ENCODE measurements at places on chromosomes 12 and 14.

DNA sequence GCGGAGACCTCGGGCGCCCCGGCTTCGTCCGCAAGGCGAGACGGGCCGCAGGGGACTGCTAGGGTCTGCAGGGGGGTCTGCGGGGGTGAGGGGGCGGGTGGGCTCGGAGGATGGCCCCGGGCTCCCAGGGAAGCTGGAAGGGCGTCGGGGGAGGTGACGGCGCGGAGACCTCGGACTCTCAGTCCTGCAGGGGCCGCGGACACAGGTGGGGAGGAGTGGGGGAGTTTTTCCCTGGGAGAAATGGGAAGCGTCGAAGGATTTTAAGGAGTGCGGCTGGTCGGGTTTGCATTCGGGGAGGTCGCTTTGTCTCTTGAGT lies 25.9 kb downstream of the ZBTB42 start:
- DNase-seq, result no peak

GRCh38 chr14:20278414-20278813 lies 27.3 kb downstream of the TTC5 start:
- DNase-seq, result no peak

DNA sequence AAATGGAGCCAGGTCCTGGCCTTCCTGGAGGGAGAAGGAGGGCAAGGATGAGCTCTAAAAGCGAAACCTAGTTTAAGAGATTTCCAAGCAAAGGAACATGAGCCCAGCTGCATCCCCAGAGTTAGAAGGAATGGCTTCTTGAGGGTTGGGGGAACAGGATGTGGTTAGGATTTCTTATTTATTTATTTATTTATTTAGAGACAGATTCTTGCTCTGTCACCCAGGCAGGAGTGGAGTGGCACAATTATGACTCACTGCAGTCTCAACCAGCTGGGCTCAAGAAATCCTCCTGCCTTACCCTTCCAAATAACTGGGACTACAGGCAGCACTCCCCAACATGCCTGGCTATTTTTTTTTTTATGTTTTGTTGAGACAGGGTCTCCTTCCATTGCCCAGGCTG lies 25.3 kb upstream of the TMEM106C start:
- no peak for DNase-seq

DNA sequence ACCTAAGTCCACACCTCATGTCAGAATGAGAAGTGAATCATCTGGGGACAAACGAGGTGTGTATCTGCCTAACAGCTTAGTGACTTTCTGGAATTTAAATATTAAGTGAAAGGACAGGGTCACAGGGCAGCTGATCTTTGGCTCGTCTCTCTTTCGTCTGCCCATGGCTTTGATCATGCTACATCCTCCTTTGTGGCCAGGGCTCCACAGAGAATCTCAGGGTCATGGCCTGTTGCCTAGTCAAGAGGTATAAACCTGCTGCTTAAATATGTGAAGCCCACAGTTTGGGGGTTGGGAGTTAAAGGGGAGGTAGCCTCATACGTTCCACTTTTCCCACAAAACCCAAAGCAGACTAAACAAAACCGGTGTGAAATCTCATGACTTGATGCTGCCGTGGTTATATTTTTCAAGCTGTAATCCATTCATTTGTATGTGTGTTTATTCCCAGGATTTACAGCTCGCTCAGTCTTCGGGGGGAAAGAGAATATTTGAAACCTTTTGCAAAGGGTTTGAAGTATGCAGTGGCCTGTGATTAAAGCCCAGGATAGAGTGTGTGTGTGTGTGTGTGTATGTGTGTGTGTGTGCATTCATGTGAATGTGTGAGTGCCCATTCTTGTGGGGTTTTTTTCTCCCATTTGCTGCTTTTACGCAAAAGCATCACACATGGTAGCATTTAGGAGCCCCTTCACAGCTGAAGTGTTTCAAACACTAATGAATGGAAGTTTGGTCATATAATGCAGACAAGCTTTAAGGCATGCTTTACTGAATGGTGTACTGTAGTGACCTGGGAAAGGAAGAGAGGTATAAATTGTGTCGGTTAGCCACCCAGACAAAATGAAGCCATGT lies 137.1 kb downstream of the HMGA2 start:
- no peak for DNase-seq

DNA sequence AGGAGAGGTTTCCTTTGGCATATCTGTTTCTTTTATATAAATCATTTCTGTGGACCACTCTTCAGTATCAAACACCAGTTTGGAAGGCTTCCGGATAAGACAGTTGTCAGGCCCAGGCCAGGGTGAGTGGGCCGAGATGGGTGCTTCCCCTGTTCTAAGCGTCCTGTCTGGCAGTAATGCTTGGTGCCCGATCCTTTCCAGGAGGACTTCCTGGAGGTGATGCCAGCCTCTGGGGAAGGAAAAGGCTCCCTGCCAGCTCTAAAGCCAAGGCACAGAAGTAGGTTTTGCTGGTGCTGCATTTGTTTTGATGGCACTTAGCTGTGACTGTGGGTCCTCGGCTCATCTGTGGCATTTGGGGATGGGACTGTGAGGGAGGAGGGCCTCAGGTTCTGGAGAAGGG lies 124.4 kb upstream of the RTL1 start:
- no peak for DNase-seq

DNA sequence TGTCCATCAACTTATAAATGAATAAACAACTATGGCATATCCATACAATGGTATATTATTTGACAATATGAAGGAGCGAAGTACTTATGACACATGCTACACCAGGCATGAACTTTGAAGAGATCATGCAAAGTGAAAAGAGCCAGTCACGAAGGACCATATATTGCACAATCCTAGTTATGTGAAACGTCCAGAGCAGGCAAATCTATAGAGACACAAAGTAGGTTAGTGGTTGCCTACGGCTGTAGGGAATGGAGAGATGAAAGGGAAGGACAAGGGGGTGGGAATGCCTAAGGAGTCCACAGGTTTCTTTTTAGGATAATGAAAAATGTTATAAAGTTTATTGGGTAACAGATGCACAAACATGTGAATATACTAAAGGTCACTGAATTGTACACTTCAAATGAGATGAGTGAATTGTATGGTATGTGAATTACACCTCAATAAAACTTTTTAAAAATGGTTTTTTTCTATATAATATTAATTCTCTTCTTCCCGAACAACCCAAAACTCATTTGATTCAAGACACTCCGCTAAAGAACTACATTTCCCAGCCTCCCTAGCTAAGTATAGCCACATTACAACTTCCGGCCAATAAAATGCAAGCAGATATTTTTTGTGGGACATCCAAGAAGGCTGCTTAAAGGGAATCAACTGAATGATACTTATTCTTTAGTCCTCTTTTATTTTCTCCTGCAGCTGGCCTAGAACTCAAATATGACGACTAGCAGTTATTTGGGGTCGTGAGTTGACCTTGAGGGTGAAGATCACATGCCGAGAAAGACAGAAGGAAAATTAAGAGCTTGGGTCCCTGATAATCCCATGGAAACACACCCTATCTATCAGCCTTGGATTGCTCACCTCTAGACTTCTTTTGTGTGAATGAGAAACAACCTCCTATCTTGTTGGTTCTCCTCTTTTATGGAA lies 187.2 kb downstream of the TTC8 start:
- DNase-seq, result no peak

DNA sequence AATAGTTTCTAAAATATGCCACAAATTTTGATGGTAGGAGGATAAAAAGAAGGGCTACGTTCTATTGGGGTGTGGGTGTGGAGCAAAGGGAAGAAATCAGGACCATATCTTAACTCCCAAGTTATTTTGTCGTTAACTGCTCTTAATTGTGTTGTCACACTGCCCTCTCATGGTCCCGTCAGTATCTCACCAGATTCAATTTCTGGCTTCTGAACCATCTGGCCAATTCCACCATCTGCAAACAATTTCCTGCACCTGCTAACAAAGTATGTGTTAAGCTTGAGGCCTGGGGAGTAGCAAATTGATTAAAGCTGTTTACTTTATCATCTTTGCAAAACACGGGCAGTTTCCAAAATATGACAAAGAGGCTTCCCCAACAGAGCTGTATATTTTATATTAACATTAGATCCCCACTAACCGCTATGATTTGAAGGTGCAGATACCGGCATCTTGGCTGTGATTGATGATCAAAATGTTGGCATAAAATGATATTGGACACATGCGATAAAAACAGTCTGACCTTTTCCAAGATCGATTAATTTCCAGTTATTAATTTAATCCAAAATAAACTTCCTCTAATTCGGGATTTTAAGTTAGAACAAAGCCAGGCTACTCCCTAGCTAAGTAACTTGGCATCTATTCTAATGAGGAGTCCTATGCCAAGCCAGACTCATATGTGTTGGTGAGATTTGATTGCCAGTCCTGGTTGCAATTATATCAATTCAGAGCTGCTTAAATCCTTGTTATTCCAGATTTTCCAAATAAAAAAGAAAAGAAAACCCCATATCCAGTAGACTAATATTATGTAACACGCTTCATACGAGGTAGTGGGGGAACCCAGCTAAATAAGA lies 6.9 kb upstream of the DNM1L start:
- DNase-seq, result peak; percentile 32

GRCh38 chr14:59969319-59969718 lies 49.4 kb downstream of the LRRC9 start:
- DNase-seq, result no peak

DNA sequence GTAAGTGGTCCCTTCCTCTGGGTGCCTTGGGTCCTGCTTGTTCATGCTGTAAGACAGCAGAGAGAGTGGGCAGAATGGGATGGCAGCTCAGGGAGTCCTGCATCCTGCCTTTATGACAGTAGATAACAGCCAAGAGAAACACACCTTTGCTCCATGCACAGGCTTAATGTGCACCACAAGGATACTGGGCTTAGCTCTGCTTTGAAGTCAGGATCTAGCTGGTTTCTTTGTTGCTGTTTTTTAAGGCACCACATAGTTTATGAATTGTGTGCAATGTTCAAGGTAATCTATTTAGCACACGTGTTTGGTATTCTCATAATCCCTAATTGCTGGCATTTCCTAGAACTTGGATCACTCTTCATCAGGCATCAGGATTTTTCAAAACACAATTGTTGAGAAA lies 239.5 kb upstream of the DCN start:
- DNase-seq, result no peak

DNA sequence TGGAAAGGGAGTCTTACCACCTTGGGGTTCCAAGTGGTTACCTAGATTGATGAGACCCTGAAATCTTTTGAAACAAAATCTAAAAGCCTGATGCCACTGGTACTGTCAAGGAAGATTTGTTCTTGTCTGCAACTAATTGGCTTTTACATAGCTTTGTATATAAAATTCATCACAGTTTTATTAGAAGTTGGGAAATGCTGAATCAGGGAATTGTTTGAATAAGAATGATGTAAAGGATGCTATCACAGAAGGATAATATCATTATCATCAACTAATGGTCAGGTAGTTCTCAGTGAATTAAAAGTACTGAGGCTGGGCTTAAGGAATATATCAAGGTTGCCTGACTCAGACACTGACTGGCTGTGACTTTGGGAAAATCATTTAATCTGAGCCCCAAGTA lies 248.3 kb upstream of the STXBP6 start:
- no peak for DNase-seq

DNA sequence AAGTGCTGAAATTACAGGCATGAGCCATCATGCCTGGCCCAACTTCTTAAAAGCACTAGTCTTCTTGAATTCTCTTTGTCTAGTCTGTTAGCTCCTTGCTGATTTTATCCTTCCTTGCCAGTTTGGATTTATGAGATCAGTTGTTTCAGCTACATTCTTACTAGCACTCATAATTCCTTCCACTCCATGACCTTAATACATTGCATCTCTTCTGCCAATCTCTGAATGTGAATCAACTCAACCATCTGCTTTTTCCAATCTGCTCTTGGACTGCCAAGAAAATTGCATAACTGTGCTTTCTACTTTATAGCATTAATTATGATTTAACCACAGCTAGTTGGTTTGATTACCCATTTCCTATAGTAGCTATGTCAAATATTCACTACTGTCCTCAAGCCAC lies 14.9 kb upstream of the HEATR5A start:
- no peak for DNase-seq

- peak; percentile 66 for DNase-seq
These were observed 15.4 kb downstream of the PXN start for GRCh38 chr12:120249875-120250795.
